ENCODE measurements at places on chromosomes 16 and 17. TPM values are rescaled to one million over a fixed set of nuclear protein-coding genes. Genes with fewer than 3 reads are reported as not detected.
A peak's percentile ranks its signal among the peaks of the same experiment; 100 is the strongest.

GRCh38 chr17:67105213-67105612 is 60.9 kb downstream of the CACNG1 start:
- DNase-seq, result no peak

GRCh38 chr16:72987480-72987901 is 60.4 kb downstream of the ZFHX3 start:
- no peak for DNase-seq

DNA sequence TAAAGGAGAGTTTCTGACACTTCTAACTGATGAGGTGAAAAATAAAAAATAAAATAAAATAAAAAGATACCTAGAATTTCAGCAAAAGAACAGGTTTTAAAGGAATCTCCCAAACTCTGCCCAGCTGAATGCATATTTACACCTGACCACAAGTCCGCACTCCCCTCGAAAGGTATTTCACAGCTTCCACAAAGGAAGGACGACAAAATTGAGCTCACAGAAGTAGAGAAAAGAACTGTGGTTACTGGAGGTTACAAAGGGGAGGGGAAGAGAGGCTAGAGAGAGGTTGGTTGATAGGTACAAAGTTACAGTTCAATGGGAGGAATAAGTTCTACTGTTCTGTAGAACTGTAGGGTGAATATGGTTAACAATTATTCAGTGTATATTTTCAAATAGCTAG is 5.0 kb downstream of the LITAF start:
- DNase-seq, result no peak

Gene LPO
- polyA plus RNA-seq, result 0.10 TPM

Gene DPH1
- polyA plus RNA-seq, result 17.7 TPM

Gene CD79B
- polyA plus RNA-seq, result 8.1 TPM

DNA sequence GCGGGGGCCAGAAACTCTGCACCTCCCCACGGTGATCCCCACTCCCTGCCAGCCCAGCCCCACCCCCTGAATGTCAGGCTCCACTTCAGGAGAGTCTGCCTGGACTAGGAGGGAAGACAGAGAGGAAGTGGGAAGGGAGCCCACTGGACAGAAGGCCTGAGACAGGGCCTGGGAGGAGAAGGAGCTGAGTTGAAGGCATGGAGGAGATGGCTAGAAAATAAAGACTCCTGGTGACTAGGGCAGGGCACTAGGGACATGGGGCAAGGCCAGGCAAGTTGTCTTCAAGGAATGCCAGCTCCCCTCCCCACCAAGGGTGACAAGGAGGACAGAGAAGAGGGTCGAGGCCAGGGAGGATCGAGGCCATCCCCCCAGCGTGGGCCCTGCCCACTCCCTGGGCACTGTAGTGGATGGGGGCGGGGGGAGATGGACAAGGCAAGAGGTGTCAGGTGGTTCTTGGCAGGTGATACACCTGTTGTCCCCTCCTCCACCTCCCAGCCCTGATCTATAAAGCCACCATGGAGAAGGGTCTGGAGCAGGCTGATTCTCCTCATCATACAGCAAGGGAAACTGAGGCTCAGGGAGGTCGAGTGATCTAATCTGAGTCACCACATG is 19.7 kb downstream of the SRCIN1 start:
- no peak for DNase-seq

Gene TM4SF5
- polyA plus RNA-seq, result 2.3 TPM

- no peak for DNase-seq
These were observed 2.2 kb downstream of the FBXL19 start for GRCh38 chr16:30925632-30925987.

DNA sequence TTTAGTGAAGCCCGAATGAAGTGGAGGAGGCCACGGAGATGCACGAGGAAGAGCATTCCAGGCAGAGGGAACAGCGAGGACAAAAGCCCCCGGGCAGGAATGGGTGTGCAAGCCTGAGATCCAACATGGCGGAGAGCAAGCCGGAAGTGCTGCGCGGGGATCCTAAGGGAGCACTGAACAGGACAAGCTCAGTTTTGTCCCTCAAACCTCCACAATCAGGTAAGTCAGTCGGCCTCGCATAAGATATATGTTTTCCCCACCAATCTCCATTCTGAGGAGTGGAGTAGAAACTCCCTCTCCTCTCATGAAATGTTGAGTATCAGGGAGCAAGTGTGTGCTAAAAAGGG is 32.9 kb upstream of the USP22 start:
- no peak for DNase-seq

GRCh38 chr17:4004517-4005295 is 40.5 kb upstream of the ATP2A3 start:
- peak; percentile 90 for DNase-seq

DNA sequence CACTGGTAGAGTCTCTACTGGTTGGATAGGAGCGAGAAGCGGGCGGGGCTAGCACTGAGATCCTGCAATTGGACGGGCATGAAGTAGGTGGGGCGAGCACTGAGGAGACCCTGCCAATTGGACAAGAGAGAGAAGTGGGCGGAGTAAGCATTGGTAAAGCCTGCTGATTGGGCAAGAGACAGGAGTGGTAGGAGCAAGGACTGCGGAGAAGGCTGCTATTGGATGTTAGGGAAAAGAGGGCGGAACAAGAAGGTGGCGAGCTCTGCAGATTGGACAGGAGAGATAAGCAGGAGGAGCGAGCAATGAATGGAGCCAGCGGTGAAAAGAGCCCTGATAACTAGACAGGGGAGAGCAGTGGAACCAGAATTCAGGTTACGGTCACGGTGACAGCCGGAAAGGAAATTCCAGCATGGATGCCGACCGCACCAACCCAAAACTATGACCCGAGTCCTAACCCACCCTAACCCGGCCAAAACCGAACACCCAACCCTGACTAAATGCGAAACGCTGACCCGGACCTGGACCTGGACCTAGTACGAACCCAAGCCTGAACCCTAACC is 4.8 kb downstream of the SCGB1C2 start:
- DNase-seq, result no peak

DNA sequence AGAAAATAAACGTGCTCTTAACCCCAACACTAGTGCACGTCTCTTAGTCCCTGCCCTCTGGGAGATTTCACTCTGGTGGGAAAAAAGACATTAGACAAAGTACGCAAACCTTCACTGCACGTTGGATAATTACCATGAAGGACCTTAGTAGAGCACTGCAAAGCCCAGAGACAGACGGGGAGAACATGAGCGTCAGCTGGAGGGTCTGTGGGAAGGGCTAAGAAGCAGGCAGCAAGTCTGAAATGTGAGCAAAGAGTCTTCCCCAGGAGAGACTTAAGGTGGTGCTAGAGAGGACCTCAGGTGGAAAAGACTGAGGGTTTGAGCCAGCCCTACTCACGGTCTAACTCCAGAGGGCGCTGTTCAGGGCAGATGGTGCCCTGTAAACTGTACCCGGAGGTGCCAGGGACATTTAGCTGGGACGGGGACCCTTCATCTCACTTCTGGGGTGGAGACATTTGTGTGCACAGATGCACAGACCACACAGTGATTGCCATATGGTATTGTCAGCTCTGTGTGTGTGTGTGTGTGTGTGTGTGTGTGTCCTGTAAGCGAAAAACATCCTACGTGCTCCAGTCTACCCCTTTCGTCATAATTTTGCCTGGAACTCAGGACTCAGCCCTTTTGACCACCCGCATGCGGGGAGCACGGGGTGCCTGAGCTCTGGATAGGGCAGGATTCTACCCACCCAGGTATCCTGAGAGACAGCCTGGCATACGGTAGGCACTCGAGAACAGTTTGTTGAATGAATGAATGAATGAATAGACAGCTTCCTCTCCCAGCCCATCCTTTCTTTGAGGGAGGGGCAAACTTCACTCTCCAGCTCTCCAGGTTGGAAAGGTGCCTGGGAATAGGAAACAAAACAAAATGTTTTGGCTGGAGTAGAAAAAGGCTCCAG is 10.1 kb upstream of the STAC2 start:
- no peak for DNase-seq

DNA sequence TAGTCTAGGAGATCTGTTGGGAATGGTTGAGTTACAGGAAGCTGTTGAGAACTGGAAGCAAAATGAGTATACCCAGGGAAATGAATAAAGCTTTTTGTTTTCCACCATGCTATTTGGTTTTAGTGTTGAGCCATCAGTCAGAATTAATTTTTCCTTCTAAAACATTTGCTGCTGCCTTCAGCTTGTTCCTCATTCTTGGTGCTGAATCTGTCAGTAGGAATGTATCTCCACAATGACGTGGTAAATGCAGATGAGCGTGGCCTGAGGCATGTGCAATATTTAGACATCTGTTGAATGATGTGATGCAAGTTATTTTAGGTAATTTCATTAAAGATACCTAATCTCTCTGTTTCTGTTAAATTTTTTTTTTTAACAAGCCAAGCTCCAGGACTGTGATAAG is 10.9 kb downstream of the HAPSTR1 start:
- no peak for DNase-seq

Gene FN3K
- polyA plus RNA-seq, result 18.5 TPM

Gene KAT8
- 45.0 TPM for polyA plus RNA-seq

DNA sequence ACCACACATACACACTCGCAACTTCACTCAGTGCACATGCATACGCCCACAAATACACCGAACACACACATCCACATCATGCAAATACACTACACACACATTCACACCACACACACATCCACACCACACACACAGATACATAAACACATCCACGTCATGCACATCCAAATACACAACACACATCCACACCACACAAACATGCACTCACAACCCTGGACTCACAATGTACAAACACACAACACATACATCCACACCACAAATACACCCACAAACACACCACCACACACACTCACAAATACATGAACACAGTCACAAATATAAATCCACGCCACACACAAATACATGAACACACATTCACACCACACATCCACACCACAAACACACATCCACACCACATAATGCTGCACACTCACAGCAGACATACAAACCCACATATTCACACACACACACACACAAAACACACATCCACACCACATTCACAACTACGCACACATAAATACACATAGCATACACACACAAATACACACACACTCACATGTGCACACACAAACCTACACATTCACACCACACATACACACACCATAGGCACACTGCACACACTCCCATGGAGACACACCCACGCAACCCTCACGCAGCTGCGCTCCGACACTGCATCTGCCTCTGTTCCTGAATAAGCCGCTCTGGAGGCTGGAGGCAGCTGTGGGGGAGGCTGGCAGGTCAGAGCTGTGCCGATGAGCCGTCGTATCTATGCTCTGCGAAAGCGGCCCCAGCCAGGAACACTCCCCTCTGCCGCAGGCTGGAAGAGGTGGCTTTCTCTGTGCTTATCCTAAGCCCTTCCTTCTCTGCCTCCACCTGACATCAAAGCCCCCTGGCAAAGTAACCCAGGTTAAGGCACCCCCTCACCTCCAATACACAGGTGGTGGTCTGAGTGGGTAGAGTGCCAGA is 141.8 kb downstream of the GRIN2A start:
- peak; percentile 11 for DNase-seq

Gene MPG
- polyA plus RNA-seq, result 112 TPM

GRCh38 chr17:259341-259976 is 78.0 kb upstream of the DOC2B start:
- DNase-seq, result peak; percentile 10

- DNase-seq, result no peak
These were observed 5.6 kb upstream of the TLCD2 start for GRCh38 chr17:1715803-1716075.

DNA sequence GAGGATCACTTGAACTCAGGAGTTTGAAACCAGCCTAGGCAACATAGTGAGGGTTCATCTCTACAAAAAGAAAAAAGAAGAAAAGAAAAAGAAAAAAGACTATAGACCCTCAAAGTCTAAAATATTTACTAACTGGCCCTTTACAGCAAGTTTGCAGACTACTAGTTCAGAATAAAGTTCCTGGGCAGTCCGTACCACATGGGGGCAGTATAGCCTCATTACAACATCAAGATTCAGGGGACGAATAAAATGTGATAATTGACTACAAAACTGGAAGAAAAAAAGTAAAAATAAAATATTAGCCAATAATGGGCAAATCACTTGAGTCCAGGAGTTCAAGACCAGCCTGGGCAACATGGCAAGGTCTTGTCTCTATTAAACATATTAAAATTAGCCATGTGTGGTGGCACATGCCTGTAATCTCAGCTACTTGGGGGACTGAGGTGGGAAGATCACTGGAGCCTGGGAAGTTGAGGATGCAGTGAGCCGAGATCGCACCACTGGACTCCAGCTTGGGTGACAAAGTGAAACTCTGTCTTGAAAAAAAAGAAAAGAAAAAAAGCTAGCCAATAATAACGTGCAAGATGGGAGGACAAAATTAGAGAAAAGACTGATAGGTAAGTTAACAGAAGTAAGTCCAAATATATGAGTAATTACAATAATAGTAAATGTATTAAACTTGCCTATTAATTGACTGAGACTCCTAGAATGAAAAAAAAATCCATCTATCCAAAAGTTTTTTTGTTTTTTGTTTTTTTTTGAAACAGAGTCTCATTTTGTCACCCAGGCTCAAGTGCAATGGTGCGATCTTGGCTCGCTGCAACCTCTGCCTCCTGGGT is 129.4 kb upstream of the SEC14L1 start:
- DNase-seq, result peak; percentile 50

Gene ADGRG1
- 8.9 TPM for polyA plus RNA-seq

DNA sequence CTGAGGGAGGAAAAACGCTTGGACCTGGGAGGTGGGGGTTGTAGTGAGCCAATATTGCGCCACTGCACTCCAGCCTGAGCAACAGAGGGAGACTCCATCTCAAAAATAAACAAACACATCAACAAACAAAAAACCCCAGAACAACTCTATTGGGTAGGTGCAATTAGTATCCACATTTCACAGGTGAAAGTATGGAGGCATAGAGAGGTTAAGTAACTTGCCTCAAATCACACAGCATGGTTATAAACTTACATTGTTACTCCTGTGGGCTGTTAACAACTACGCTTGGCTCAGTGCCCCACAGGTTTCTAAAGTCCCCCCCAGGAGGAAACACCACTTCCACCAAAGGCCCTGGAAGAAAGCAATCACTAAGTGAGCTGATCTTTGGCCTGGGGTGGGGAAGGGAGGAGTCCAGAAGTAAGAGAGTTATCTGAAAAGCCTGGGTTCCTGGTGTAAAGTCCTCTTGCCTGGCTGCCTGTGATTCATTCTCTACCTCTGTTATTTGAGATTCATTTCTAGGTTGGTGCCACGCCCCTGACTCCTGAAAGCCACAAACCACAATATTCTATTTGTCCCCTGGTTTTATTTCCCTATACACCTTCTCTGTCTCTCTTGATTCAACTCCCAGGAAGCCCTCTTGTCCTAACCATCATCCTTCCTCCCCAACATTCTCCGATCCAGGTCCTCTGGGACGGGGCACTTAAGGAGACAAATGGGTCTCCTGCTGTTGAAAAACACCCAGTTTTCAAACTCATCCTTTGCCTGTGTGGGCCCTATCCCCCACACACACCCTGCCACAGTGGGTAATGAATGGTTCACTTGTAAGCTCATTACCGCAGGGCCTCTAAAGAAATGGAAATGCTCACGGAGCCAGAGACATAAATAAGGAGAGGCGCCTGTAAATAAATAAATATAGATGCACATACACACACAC is 195.4 kb downstream of the XYLT1 start:
- DNase-seq, result peak; percentile 94

- no peak for DNase-seq
These were observed 105.1 kb downstream of the CHD9 start for GRCh38 chr16:53159781-53160436.

GRCh38 chr17:33779234-33779591 is 475.9 kb upstream of the CCL2 start:
- DNase-seq, result peak; percentile 88

All from stomach (tissue), 19 donors.